Activated T-cell treated with anti-CD3 and anti-CD28 coated beads, Interleukin-2, amount 50 U/mL, for 48 hours (primary cell): ENCODE measurements at places on chromosomes 7 and 10.

DNA sequence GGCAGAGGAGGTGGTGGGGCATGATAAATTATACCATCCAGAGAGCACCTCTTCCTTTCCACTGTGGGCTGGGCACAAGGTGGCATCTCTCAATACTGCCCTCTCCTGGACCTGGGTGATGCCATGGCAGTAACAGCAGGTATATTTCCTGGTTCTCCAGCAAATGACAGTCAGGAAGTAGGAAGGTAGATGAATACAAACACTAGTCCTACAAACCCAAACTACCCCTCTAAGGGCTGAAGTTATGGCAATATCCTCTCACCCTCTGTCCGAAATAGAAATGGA is 1004.9 kb downstream of the KCNMA1 start:
- DNase-seq: peak; percentile 18

- DNase-seq: no peak
These were observed 90.9 kb upstream of the CHST15 start for GRCh38 chr10:124184208-124184830.

GRCh38 chr10:49367600-49367999 is 28.3 kb downstream of the DRGX start:
- no peak for DNase-seq

DNA sequence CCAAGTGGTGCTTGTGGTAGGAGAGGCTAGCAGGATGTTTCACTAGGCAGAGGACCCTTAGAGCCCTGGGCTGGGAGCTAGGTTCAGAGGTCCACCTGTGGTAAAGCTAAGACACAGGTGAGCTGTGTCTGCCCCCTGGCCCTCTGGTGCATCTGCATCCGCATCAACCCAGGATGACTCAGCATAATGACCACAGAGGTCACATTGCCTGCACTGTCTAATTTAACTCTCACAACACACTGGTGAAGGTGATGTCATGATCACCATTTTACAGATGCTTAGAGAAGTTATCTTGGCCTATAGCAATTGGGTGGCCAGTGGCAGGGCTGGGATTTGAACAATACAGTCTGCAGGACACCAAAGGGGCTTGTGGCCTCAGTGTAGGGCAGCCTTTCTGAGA is 33.1 kb downstream of the HABP2 start:
- no peak for DNase-seq

DNA sequence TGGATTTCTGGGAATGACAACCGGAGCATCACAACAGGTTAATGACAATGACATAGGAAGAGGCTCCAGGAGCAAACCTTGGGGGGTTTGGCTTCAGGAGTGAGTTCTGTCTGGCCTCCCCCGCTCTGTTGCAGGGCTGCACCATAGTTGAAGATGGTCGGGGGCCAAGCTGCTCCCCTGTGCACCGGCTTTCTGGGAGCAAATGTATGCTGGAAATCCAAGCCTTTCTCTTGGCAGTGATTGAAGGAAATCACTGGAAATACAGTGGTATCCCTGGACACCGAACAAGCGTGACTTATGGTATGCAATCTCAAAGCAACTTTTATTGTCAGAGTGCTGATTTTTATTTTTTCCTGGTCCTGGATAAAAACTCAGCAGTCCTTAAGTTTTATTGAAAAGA is 251.9 kb upstream of the ZNF32 start:
- no peak for DNase-seq

- no peak for DNase-seq
These were observed 179.5 kb downstream of the DNAJB6 start for GRCh38 chr7:157516311-157516710.

DNA sequence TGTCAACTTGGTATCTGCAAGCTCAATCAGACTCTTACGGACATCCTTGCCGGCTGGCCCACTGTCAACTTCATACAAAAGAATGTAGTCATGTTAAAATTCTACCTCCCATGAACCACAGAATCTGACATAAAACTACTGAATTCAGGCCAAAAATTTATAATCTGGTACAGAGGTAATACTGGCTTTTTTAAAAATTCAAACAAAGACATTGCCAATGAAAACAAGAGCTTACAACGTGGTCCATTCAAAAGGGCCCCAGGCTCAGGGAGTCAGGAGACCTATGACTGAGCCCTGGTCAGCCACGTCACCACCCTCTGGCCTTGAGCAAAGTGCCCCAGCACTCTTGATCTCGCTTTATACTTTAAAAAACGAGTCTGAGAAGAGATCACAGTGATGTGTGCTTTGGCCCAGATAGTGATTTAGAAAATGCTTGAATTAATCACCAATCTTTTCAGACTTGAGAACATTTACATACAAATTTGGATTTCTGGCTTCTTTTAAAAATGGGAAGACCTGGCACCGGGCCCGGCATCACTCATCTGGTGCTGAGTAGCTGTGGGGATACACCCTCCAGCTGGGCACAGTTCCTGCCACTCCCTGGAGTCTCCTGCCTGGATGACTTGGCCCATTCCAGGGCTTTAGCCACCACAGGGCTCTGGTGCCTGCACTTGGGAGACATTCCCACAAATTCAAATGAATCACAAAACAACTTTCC is 94.1 kb downstream of the PIP4K2A start:
- no peak for DNase-seq

DNA sequence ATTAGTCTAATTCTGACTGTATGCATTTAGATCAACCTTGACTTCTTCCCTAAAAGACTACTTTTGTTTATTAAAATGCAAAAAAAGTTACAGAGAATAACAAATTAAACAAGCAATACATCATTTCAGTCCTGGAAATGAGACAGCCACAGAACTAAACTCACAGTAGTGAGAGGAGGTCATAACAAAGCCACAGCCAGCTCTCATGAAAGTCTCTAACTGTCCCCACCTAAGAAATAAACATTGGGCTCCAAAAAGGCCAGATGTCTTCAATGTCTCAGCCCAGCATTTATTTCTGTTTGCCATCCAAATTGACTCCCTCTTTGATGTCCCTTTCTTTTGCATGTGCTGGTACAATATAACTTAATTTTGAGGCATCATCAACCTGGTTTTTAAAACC is 74.4 kb downstream of the NHLRC2 start:
- DNase-seq: no peak

DNA sequence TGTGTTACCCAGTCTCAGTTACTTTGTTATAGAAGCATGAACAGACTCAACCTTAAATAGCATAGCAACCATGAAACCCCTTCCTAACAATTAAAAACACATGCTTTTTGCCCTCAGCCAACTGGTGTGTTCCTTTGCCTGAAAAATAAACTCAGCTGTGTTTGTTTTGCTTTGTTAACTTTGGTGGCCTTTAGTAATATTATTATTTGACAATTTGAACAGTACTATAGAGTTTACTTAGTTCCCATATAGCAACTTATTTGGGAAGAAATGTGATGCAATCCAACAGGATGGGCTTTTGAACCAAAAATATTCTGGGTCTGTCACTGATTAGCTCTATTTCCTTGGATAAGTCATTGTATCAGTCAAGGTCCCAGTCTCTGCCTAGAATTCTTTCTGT is 22.5 kb upstream of the MKLN1 start:
- no peak for DNase-seq

DNA sequence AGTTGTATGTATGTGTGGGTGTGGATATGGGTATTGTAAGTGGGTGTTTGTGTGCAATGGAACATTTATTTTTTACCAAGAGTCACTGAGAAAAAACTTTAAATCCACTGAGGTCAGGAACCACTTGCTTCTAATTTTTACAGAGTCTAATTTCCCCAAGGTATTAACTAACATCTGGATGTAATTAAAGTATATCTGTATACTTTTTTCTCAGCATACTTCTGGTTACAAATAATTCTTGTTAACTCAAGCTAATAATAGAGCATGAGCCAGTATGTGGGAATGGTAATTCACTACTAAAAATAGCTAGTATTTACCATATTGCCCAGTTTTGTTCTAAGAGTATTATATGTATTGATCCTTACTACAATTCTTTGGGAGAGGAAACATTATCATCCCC is 24.6 kb upstream of the STEAP4 start:
- DNase-seq: no peak

DNA sequence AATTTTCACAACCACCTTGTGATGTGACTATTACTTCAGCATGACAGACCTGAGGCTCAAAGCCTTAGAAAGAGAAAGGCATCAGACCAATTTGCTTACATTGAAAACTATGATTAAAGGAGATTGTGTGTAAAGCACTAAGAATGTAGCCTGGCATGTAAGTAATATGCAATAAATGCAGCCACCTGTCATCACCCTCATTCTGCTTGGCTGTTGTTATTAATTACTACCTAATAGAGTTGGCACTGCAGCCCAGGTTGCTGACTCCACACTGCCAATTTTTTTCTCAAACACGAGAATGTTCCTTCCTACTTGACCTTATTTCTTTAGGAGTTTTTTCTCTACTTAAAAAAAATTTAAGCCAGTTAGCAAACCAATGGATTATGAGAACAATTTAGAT is 61.2 kb upstream of the NPVF start:
- DNase-seq: no peak
